ENCODE measurements at places on chromosomes 2 and 18.

DNA sequence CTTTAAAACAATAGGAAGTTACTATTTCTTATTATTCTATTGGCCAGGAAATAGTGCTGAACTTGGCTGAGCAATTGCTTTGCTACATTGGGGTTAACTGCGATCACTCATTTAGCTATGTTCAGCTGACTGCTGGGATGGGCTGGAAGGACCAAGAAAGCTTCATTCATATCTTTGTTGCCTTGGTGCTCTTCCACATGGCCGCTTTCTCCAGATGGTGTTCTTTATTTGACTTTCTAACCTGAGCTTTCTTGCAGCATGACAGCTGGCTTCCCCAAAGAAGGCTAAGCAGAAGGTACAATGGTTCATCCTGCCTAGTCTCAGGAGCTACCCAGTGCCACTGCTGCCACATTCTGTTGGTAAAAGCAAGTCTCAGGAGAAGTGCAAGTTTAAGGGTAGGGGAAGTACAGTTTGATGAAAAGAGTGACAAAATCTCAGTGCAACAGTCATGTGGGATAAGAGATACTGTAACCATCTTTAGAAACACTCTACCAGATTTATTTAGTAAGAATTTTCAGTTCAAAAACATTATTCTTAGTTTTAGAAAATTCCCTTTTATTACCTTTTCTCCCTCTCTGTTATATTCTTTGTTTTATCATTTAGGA, 180.6 kb upstream of the RBMS1 start:
- peak; percentile 26 for DNase-seq

DNA sequence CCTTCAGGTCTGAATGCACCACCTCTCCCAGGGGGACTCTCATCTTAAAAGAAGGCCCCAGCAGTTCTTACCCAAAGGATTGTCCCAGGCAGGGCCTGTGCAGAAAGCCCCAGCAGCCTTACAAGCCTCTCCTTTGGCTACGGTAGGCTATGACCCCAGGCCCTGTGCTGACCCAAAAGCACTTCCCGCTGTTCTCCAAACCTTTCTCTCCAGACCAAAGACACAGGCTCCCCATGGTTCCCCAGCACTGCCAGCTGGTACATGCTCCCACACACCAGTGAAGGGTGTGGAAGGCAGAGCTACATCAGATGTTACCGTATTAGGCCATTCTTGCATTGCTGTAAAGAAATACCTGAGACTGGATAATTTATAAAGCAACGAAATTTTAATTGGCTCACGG, 35.4 kb downstream of the LBH start:
- no peak for DNase-seq

- DNase-seq = no peak
Measured at GRCh38 chr2:240817496-240818292, 2.3 kb downstream of the KIF1A start.

DNA sequence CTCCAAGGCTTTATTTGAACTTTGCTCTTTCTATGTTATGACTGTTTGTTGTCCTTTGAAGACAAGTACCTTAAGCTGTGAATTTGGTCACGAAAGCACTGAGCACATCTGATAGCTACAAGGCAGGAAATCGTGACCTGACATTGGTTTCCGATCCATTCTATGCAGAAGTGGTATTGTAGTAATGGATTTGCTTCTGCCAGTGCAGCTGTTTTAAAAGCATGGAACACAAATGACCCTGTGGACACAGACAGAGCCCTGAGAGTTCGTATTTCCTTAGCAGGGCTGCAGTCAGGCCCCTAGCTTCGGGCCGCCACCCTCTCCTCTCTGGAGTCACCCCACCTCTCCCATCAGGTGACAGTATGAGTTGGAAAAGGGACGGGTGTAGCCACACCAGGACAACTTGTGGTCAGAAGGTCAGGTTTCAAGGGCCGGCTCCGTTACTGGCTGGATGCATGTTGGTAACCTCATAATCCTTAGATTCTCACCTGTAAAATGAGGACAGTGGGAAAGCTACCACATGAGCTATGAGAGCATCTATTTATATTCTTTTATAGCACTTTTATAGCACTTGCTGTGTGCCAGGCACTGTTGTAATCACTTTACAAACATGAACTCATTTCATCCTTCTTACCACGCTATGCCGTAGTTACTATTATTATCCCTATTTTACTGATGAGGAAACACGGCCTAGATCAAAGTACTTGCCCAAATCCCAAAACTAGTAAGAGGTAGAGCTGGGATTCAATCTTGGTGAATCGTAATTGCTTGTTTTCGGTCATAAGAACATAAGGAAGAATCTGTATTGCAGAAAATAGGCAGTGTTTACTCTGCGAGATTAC, 70.2 kb downstream of the SPATS2L start:
- no peak for DNase-seq

DNA sequence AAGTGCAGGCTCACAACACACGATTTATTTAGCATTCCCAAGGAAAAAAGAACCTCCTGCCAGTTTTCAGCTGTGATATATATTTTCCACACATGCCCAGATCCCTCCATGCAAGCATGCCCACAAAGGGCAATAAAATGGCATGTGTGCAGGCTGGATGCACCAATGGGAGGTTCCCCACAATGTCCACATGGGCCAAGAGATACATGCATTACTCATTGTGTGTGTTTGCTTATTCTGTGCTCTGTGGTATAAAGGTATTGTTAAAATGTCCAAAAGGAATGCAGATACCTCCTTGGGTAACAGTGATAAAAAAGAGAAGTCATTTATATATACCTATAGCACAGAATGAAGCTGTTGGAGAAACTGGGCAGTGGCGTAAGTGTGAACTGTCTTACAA, 207.4 kb downstream of the FHOD3 start:
- DNase-seq = no peak

- peak; percentile 74 for DNase-seq
Measured at GRCh38 chr2:70541481-70542020, 12.1 kb downstream of the TGFA start.

GRCh38 chr18:50127516-50128210, 67.3 kb downstream of the MYO5B start:
- DNase-seq = no peak

GRCh38 chr2:58131191-58132011, 84.8 kb downstream of the VRK2 start:
- DNase-seq = peak; percentile 38

All from GM23248 (cell line).